Uterus (tissue), 4 donors: ENCODE measurements at places on chromosomes 16 and 17.

DNA sequence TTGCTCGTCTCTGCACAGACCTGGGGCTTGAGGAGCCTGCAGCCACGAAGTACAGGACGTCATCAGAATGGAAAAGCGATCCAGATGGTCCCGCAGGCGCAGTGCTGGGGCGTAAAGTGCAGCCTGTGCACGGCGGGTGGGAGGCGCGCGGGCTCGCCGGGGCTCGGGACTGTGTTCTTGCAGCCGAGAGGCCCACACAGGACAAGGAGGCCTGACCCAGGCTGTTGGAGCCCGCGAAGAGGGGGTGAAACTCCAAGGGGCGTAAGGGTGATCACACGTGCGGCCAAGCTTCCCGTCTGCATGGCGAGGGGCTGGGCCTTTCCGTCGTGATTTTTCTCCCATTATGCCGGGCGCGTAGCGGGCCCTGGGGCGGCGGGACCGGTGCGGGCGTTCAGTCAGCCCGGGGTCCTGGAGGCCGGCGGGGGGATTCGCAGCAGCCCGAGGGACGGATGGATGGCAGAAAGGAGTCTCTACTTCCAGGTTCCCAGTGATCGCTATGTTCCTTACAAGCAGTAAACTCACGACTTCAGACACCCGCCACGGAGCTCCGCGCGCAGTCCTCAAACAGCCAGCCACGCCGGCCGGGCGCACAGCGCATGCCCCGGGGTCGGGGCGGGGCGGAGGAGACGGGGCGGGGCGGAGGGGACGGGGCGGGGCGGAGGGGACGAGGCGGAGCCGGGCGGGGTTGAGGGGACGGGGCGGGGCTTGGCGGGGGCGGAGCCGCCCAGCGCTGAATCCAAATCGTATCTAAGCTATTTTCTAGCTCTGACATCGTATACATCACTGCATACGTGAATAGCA lies 141.0 kb upstream of the KCNJ18 start:
- H3K36me3 ChIP-seq, result no peaks in the 10 kb centered on the region
- peak; percentile 83 for DNase-seq
- H3K27ac ChIP-seq, result peak overlapping the region; percentile 87
- peak overlapping the region; percentile 67 for H3K4me3 ChIP-seq

DNA sequence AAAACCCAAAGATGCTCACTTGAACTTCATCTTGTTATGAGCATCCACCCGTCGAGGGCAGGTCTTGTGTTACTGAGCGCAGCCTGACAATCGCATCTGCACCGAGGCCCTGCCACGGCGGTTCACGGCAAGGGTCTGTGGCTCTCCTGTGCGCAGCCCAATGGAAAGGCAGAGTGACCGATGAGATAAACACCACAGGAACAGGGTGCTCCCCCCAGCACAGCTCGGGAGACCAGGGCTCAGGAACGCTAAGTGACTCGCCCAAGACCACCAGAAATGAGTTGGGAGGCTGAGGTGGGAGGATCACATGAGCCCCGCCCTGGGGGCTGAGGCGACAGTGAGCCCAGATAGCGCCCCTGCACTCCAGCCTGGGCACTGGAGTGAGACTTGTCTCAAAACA lies 134.7 kb downstream of the ANKRD11 start:
- DNase-seq, result no peak
- no peaks in the 10 kb centered on the region for H3K36me3 ChIP-seq
- peaks cover 6% of the 10 kb centered on the region for H3K4me1 ChIP-seq
- no peak overlapping the region for H3K27ac ChIP-seq
- no peaks in the 10 kb centered on the region for H3K27me3 ChIP-seq
- H3K4me3 ChIP-seq, result no peak overlapping the region

DNA sequence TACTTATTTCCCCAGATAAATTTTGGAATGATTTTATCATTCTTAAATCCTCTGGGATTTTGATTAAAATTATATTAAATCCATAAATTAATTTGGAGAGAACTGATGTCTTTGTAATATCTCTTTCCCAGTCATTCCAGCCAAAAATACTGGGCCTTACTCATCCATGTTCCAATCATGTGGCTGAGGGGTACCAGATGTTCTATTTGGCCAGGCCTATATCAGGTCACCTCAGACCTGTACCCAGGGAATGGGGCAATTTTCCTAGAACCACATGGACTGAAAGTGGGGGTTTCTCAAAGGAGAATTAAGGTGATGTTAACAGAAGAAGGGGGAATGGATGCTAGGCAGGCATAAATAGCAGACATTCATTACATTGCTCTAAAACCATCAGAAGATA lies 7.5 kb downstream of the SNTB2 start:
- no peak overlapping the region for H3K4me3 ChIP-seq
- no peaks in the 10 kb centered on the region for H3K27me3 ChIP-seq
- DNase-seq, result no peak
- peaks cover 5% of the 10 kb centered on the region for H3K4me1 ChIP-seq
- no peak overlapping the region for H3K27ac ChIP-seq
- H3K36me3 ChIP-seq, result no peaks in the 10 kb centered on the region

GRCh38 chr16:58475091-58475619 lies 24.8 kb upstream of the NDRG4 start:
- H3K4me1 ChIP-seq, result no peaks in the 10 kb centered on the region
- H3K4me3 ChIP-seq, result no peak overlapping the region
- no peaks in the 10 kb centered on the region for H3K27me3 ChIP-seq
- H3K36me3 ChIP-seq, result no peaks in the 10 kb centered on the region
- no peak overlapping the region for H3K27ac ChIP-seq

DNA sequence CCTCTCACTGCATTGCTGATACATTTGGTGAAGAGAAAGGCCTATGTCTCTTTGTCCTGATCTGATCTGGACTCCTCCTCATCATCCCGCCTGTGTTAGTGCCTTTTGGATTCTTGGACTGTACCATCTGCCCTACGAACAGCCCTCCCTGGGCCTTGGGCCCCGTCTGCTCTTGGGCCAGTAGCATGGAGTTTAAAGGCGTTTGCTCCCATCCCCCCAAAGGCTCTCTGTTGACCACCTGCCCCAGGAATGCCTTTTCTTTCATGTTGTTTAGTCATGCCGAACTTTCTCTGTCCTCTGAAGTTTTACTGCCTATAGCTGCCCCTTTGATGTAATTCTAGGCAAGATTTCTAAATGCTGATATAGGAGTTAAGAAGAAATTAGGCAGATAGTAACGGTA lies 30.9 kb upstream of the MEAK7 start:
- H3K27me3 ChIP-seq, result no peaks in the 10 kb centered on the region
- H3K4me1 ChIP-seq, result peaks cover 8% of the 10 kb centered on the region
- no peak overlapping the region for H3K4me3 ChIP-seq
- no peaks in the 10 kb centered on the region for H3K36me3 ChIP-seq
- no peak overlapping the region for H3K27ac ChIP-seq
